ENCODE measurements at places on chromosomes 13 and 19.

DNA sequence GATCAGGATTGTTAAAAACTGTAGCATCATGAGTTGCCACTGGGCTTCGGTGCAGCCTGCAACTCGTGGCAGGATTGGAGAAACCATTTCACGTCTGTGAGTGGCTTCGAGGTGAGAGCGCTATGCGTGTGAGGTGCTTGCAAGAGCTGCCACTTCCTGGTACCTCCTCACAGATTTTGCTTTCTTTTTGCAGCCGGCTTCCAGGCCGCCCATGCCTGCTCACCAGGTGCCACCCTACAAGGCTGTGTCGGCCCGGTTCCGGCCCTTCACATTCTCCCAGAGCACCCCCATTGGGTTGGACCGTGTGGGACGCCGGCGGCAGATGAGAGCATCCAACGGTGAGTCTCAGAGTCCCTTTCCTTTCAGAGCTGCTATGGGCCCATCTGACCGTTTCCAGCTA lies 57.9 kb upstream of the C1QTNF9 start:
- no peak for DNase-seq

- no peak for DNase-seq
Measured at GRCh38 chr19:46452186-46452585, 19.2 kb downstream of the PNMA8A start.

DNA sequence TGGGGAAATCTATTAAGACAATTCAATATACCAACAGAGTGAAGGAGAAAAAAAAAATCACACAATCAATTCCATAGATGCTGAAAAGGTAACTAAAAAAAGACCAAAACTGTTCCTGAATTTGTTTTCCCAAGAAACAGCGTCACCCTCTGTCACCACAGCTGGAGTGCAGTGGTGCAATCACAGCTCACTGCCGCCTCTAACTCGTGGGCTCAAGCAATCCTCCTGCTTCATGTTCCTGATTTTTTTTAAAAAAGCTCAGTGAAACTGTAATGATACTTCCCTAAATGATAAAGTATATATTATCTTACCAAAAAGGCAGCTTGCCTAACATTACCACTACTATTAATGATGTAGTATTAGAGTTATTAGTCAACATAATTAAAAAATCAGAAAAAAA lies 19.6 kb upstream of the ZFP14 start:
- DNase-seq = no peak

- DNase-seq = no peak
Measured at GRCh38 chr19:46423188-46423587, 5.5 kb downstream of the PNMA8C start.

DNA sequence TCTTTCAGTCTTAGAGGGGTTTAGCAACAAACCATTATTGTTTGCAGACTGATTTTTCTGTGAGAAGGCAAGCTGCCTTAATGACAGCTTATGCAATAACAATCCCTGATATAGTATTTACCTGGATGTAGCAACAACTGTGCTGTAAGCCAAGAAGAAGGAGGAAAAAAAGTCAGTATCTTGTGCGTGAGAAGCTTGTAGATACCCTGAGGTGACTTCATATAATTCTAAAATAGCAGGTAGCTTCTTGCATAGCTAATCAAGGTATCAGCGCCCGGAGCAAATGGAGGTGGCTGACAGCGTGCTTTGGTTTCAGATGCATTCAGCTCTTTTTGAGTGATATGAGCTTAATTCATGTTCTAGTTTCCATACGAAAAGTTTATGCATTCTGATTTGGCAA lies 309.8 kb downstream of the KLF5 start:
- no peak for DNase-seq

GRCh38 chr19:17321655-17322489 lies 12.5 kb downstream of the DDA1 start:
- DNase-seq = no peak

DNA sequence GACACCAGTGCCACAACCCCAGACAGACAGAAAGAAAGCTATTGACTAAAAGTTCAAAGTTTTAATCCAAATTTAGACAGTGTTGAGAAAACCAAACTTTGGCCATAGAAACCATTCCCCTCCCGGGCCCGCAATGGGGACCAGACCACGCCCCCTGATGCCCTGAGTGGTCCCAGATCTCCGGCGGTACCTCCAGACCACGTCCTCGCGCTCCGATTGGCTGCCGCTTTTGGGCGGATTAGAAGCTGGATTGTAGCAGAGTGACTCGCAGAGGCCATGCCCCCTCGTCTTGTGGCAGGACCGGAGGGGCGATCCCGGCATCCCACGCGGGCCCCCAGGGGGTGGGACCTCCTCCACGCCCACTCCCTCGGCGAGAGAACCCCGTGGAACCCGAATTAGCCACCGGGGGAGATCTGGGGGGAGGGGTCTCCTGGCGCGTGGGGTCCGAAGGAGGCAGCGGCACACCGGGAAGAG lies 797 bp upstream of the HSD17B14 start:
- DNase-seq = peak; percentile 58
